ENCODE measurements at places on chromosomes 3 and 15. TPM values are rescaled to one million over a fixed set of nuclear protein-coding genes. Genes with fewer than 3 reads are reported as not detected.
A peak's percentile ranks its signal among the peaks of the same experiment; 100 is the strongest.

Gene GOLGA6B
- not detected for total RNA-seq

Gene CGNL1
- total RNA-seq = 1.2 TPM

Gene NOX5
- 0.50 TPM for total RNA-seq

Gene PLIN1
- total RNA-seq = 0.31 TPM

Gene AGTR1
- not detected for total RNA-seq

Gene AGBL1
- not detected for total RNA-seq

Gene TRH
- total RNA-seq = not detected

Gene SNURF
- 13.7 TPM for total RNA-seq

Gene HTR3D
- total RNA-seq = not detected

Gene IGDCC3
- not detected for total RNA-seq

Gene FOXL2
- total RNA-seq = 1.5 TPM

Gene LRCH3
- 45.8 TPM for total RNA-seq

DNA sequence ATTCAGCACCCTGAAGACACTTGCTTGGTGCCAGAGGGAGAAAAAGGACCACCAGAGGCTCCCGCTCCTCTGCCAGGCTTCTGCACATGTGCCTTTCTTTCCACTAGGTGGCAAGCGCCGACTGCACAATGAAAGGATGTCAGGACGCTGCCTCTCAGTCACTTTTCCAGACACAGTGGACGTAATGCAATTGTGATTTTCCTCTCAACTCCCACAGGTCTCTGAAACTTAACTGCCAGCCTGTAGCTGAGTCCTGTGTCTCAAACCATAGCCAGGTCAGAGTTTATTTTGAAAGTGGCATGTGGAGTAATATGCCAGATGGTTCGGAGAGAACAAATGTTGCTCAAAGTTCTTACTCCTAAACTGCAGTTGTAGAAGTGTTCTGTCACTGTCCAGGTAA, 162.9 kb downstream of the ITPR1 start:
- DNase-seq = peak; percentile 40

- DNase-seq = no peak
These were observed 161.9 kb upstream of the RGMA start for GRCh38 chr15:93250950-93251349.

GRCh38 chr3:194664857-194665256, 7.1 kb downstream of the LSG1 start:
- DNase-seq = no peak

DNA sequence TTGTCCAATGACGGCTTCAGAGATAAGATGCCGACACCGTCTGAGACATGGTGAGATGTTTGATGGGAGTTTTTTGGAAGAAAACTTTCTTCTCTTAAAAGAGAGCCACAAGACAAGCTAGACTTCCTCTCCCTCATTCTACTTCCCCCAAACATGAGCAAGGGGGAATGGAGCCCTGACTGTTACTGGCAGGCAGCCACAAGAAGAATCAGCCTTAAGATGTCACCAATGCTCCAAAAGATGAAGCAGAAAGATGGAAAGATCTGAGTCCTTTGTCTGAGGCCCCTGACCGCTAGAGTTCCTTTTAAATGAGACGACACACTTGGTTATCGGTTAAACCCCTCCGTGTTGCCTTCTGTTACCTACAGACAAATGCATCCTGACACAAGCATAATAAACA, 108.7 kb downstream of the ST8SIA2 start:
- DNase-seq = no peak

DNA sequence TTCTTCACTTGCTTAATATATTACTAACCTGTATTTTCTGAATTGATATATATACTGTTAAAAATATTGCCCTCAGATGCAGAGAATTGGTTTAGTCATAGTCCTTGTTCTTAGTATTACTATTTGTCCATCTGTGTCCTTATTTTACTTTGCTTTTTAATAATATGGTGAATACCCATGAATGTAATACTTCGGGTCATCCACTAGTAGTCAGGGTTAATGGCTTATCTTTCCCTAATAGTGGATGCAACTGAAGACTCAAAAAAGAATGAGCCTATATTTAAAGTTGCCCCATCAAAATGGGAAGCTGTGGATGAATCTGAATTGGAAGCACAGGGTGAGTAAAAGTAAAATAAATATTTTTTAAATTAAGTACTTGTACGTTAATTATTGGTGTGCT, 36.5 kb downstream of the U2SURP start:
- no peak for DNase-seq

- no peak for DNase-seq
These were observed 51.3 kb downstream of the LRIG1 start for GRCh38 chr3:66449411-66449974.

GRCh38 chr3:127802606-127803005, 19.7 kb downstream of the MGLL start:
- DNase-seq = no peak

GRCh38 chr3:153130312-153130977, 31.6 kb upstream of the RAP2B start:
- peak; percentile 77 for DNase-seq

- peak; percentile 85 for DNase-seq
These were observed 778.5 kb downstream of the NTRK3 start for GRCh38 chr15:87477737-87478686.

DNA sequence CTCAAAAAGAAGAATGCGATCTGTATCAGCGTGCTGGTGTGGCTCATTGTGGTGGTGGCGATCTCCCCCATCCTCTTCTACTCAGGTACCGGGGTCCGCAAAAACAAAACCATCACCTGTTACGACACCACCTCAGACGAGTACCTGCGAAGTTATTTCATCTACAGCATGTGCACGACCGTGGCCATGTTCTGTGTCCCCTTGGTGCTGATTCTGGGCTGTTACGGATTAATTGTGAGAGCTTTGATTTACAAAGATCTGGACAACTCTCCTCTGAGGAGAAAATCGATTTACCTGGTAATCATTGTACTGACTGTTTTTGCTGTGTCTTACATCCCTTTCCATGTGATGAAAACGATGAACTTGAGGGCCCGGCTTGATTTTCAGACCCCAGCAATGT, 1.3 kb downstream of the P2RY1 start:
- no peak for DNase-seq

- no peak for DNase-seq
These were observed 3.6 kb downstream of the HEMK1 start for GRCh38 chr3:50572801-50573371.

DNA sequence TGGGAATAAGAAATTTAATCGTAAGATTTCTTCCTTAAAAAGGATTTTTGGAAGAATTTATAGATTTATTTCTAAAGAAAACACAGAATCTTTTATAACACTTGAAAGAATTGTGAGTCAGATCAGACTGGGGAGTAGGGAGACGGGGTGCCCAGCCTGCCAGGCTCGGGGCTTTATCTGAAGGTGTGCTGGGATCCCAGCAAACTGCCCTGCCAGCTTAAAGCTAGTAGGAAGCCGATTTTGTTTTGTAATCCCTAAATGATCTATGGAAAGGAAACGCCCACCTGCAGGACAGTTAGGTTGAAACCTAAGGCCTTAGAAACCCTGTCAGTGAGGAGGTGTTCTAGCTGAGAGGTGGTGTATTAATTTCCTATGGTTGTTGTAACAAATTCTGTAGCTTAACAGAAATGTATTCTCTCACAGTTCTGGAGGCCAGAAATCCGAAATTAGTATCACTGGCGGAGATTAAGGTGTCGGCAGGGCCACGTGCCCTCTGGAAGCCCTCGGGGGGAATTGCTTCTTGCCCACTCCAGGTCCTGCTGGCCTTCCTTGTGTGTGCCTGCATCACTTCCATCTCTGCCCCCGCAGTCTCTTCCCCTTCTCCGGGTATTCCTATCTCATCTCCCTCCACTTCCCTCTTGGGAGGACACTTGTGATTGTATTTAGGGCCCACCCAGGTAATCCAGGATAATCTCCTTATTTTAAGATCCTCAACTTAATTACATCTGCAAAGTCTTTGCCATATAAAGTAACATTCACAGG, 19.3 kb upstream of the RAB6B start:
- no peak for DNase-seq

DNA sequence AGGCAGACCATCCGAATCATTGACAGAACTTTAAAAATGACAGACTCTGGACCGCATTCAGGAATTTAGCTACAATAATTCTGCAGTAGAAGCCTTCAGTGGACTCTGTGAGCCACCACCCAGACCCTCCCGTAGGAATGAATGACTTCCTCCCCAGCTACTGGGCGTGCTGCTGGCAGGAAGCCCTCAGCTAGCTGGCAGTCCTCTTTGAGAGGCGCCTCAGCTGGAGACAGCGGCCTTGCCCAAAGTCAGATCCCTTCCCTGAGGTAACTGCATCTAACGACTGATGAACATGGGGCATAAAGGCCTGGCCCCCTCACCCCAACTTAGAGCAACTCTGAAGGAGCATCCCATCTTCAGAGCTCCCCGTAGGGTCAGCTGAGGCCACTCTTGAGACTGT, 25.8 kb downstream of the CRABP1 start:
- DNase-seq = no peak

- peak; percentile 77 for DNase-seq
These were observed 89.9 kb upstream of the FLNB start for GRCh38 chr3:57918123-57918837.

DNA sequence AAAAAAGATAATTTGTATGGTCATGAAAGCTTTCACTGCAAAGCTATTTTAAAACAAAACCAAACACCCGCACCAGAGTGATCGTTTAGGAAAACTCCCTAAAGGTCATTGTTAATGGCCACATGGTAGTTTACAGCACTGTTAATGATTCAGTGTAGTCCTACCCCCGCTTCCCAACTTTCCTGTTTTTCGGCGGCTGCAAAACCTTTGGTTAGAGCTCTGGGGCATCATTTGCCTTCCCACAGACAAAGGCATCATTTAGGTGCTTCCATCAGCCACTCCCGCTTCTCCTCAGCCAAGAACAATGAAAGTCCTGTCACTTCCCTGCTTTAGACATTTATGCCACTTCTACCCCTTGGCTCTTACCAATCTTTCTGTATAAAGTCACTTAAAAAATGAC, 10.6 kb downstream of the MELTF start:
- peak; percentile 56 for DNase-seq

DNA sequence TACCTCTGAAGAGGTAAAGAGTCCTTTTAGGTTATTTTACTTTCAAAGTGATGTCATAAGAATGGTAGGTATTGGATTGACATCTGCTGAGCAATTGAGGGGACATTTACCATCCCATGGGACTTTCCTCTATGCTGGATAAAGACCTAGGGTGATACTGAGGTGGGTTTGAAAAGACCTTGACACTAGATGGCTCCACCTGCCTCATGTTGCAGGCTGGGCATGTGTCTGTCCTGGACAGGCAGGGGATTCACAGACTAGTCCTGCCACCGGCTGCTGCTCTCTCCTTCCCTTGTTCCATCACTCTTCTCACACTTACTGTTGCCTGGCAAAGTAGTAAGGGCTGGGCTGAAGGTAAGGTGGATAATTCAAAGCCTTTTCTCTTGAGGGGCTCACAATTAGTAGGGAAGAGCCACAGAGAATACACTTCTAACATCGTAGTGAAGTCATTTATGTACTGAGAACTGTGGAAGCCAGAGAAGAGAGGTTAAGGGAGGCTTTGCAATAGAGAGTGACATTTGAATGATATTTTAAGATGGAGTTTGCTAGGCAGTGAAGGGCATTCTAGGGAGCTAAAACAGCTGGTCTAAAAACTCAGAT, 27.7 kb downstream of the TRAK1 start:
- peak; percentile 66 for DNase-seq

GRCh38 chr3:197064771-197065170, 35.2 kb upstream of the MELTF start:
- DNase-seq = no peak

GRCh38 chr3:155481089-155481488, 187.6 kb upstream of the STRIT1 start:
- no peak for DNase-seq

DNA sequence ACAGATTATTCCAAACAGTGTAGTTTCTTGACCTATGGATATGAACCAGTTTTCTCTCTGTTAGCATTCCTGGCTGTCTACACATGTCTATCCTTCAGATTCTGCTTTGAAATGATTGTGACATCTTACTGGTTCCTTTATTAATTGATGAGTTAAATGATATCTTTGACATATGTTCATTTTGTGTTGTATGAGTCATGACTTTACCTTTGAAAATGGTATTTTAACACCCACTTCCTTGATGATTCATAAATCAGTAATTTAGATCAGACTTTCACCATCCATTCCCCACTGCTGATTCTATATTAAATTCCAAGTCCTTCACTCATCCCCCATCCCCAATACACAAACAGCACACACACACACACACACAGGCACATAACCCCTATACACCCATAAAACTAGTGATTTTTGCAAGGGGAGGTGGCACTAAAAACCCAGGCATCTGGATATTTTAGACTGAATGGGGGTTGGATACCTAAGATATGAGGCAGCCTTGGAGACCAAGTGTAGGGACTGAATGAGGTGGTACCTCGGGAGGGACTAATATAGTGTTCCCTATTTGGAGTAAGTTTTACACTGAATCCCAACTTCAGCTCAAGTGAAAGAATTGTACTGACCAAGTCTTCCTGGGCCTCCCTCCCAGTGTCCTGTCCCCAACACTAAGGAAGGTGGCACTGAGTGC, 9.7 kb downstream of the CCK start:
- peak; percentile 79 for DNase-seq

DNA sequence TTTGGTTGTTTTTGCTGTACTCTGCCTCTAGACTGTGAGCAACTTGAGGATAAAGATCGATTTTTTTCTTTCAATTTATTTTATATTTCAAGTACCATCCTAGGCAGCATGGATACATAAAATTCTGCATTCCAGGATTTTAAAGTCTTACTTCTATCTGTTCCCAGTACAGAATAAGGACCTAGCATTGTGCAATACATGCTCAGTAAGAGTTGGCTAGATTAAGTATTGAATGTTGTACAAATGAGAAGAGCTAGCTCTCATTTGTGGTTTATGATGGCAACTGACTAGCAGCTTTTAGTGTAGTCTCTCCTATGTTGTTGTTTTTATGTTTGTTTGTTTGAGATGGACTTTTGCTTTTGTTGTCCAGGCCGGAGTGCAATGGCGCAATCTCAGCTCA, 222.7 kb downstream of the TP63 start:
- no peak for DNase-seq

DNA sequence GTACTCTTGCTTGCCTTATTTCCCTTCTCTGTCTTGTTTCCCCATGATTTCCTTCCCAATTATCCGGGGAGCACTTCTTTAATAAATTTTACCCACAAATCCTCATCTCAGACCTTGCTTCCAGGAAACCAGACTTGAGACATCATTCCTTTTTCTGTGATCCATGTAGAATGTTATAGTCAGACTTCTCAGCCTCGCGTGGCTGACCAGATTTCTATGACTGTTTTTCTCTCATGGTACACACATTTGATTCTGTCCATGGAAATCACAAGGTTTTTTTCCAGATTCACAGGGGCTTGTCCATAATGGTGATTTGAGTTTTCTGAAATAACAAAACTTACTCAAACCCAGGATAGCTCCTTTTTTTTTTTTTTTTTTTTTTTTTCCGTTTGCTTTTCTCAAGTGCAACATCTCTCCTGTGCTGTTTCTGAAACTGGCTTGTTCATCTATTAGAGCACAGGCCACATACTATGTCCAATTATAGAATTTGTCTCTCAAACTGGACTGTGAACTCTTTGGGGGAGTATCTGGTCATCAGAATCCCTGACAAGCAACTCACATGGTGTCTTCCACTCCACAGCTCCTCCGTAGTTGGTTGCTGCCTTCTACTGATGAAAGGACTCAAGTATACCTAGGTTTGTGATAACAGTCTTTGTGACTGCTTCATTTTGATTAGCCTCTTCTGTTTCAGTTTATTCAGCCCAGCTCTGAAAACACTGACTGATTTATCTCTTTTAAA, 50.8 kb downstream of the RBMS3 start:
- peak; percentile 45 for DNase-seq

GRCh38 chr3:14340960-14341708, 61.3 kb upstream of the SLC6A6 start:
- no peak for DNase-seq
